NCI-H82 (cell line): ENCODE measurements at places on chromosomes 3 and 15.

- no peak for DNase-seq
These were observed 124.6 kb downstream of the NTRK3 start for GRCh38 chr15:88131937-88132336.

DNA sequence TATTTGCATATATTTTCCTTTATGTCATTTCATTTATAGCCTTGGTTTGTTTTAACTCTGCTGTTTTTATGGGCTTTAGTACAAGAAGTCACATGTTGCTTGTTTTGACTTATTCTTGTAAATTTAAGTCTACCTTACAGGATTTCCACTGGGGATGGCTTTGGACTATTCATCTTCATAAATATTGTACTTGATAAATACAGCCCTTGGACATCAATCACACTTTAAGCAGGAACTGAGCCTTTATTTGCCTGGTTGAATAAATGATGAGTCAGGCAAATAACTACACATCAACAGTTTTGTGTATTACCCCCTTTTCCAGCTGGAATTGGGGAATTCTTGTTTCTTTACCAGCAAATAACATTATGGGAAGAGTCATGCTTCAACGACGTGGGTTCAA lies 286.0 kb downstream of the CNTN3 start:
- no peak for DNase-seq

GRCh38 chr3:194632809-194633348 lies 340 bp downstream of the TMEM44 start:
- peak; percentile 78 for DNase-seq

- DNase-seq, result no peak
These were observed 35.9 kb upstream of the CTNNB1 start for GRCh38 chr3:41163421-41163820.
